ENCODE measurements at places on chromosomes 3 and 15.

- DNase-seq: no peak
Observed at GRCh38 chr3:67622652-67623051, 31.8 kb downstream of the SUCLG2 start.

DNA sequence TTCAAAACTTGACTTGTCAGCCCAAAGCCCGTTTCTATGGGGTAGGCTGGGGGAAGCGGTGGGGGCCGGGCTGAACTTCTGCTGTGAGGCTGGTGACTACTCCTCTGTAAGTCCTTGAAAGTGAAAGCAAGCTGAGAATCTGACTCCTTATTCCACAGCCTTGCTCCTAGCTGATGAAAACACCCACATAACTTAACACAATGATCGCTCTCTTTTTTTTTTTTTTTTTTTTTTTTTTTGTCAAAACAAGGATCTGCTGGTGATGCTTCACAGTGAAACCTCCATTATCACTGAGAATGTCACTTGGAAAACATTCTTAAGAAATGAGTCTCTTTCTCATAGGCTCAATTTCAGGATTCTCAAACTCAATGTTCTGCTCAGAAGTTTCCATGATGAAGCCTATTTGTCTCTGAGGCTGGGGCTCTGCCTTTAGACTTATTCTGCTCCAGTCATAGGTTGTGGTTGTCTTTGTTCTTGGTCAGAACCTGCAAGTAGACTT, 31.4 kb upstream of the TKT start:
- no peak for DNase-seq

DNA sequence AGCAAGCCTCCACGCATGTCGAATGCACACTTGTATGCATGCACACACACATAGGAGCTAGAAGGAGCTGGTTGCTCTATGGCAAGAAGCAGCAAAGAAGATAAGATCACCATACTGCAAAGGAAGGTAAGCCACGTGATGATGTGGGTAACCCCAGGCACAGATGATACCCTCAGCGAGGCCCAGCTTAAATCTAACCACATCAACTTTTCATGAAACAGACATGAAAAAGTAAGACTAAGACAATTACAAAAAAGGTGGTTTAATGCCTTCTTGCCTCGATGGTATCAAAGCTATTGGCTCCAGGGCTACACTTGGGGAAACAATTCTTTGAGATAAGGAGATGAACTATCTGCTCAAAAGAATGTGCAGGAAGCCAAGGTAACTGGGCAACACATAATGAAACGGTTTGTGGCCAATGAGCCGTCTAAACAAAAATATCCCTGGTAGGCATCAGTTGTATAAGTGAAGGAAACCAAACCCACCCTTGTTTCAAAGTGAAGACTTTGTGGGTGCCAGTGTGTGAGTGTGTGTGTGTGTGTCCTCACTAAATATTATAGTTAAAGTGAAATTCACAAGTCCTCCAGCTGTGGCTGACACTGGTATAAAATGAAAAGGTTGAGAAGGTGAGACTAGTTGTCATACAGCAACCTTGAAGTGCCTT, 365.7 kb upstream of the ICE2 start:
- DNase-seq: peak; percentile 37

DNA sequence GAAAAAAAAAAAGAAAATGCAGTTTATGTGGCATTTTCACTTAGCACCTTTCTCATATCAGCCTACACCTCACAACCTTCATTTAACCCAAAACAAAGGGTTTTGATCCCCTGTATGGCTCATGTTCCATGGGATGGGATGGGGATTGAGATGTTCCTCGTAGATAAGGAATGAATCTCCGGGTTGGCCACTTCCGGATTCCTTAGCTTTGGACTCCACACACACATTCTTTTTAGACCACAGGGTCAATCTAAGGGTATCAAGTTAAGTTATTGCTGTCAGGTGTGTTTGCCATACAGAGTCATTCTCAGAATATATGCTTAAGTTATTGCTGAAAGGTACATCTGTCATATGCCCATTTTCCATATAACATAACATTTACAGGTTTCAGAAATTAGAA, 301.4 kb upstream of the TGFBR2 start:
- no peak for DNase-seq

- DNase-seq: no peak
Observed at GRCh38 chr3:195438371-195438770, 4.4 kb downstream of the ACAP2 start.

DNA sequence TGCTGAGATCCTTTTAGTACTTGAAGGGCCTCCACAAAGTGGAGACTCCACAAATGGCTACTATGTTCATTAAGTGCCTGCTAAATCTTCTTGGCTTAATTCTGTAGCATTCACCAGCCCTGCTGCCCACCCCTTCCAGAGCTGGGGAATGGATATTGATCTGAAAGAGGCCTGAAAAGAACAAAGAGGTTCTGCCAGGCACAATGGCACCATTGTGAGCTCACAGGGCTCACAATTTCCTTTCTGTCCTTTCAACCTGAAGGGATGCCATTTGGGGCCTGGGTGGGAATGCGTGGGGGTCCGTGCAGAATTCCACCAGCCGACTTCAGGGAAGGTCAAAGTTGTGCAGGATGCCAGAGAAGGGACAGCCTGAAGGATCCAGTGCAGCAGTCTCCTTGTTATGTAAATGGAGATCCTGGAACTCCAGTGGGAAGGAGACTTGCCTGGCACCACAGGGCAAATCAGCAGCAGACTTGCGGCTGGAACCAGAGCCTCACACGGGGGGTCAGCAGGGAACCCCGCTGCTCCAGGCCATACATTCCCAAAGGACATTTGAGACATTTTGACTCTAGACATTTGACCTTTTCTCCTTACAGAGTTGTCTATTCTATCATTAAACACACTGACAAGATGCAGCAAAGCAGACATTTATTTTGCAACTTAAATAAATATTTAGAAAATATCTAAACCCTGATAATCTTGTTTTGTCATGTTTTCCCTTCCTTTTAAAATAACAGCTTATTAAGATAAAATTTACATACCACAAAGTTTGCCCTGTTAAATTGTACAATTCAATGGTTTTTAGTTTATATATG, 21.5 kb upstream of the MORF4L1 start:
- DNase-seq: no peak

- no peak for DNase-seq
Observed at GRCh38 chr3:52724511-52724910, 18.6 kb downstream of the SPCS1 start.

GRCh38 chr3:185677146-185677829, 91.2 kb downstream of the SENP2 start:
- no peak for DNase-seq

Data from activated naive CD4-positive, alpha-beta T cell (primary cell).